ENCODE measurements at places on chromosomes 2 and 18. TPM values are rescaled to one million over a fixed set of nuclear protein-coding genes. Genes with fewer than 3 reads are reported as not detected.

THSD7B gene
- total RNA-seq = not detected

ABCG8 gene
- total RNA-seq = not detected

CYP27C1 gene
- not detected for total RNA-seq

DNA sequence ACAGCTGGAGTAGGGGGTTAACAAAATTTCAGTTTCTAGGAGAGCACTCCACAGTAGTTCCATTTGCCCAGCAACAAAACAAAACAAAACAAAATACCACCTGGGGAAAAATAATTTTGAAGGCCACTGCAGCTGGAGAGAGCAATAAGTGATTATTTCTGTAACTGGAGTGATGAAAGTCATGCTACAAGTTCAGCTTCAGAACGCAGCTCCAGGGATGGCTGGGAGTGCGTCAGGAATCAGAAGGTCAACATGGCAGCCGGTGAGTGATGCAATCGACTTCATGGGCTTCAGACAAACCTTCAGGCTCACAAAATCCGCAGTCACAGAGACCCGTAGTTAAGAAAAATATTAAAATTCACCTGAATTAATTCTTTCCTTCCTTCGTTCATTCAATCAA is 41.0 kb downstream of the ABHD3 start:
- no peak for DNase-seq
- H3K36me3 ChIP-seq = peaks cover 23% of the 10 kb centered on the region
- no peaks in the 10 kb centered on the region for H3K4me1 ChIP-seq
- no peak overlapping the region for H3K4me3 ChIP-seq

DNA sequence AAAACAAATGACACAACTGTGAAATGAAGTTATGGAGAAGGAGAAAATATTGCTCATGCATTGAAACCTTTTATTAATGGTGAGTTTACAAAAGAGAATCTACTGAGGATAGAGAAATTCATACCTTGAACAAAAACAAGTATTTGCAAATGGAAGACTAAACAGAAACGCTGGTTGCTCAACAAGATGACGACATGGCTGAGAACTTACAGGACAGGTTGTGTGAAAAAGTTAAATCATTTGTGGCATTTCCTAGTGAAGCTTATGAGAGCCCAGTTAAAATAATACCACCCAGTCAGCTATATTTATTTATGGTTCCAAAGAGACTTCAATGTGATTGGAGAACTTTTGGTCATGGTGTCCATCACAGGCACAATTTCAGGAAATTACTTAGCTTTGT is 148.6 kb upstream of the PKDCC start:
- no peak overlapping the region for H3K27ac ChIP-seq
- H3K4me3 ChIP-seq = no peak overlapping the region
- peaks cover 6% of the 10 kb centered on the region for H3K4me1 ChIP-seq
- H3K27me3 ChIP-seq = peaks cover 25% of the 10 kb centered on the region
- H3K36me3 ChIP-seq = no peaks in the 10 kb centered on the region

DNA sequence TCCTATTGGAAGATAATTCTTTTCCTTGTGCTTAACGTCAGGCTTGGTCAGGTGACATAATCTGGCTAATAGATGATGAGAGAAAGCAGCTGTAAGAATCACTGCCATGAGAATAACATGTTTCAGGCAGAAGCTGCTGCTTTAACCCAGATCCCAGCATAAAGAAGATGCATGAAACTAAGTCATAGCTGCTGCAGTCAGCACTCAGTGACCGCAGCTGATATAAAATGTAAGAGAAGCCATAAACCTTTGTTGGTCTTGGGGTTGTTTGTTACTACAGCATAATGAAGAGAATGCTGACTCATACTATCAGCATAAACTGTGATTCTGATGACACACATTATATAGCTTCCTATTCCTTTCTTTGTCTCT is 274.3 kb upstream of the TRIB2 start:
- H3K4me3 ChIP-seq = no peak overlapping the region
- H3K27ac ChIP-seq = no peak overlapping the region
- H3K36me3 ChIP-seq = peaks cover 2% of the 10 kb centered on the region
- DNase-seq = no peak
- peaks cover 11% of the 10 kb centered on the region for H3K4me1 ChIP-seq

DNA sequence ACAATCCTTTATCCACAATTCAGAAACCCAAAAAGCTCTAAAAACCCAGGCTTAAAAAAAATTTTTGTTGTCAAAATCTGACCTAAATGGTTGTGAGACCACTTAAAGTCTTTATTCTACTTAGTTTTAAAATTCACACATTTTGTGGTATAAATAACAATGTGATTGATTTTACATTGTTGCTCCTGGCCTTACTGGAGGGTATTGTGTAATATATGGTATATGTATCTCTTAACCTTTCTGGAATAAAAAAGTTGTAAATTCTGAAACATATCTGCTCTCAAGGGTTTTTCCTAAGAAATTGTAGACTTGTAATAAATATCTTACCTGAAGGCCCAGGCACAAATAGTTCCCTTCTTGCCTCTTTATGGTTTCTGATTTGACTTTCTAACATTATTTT is 73.3 kb upstream of the PNPT1 start:
- no peaks in the 10 kb centered on the region for H3K36me3 ChIP-seq
- no peaks in the 10 kb centered on the region for H3K4me1 ChIP-seq
- peaks cover 4% of the 10 kb centered on the region for H3K27me3 ChIP-seq

DNA sequence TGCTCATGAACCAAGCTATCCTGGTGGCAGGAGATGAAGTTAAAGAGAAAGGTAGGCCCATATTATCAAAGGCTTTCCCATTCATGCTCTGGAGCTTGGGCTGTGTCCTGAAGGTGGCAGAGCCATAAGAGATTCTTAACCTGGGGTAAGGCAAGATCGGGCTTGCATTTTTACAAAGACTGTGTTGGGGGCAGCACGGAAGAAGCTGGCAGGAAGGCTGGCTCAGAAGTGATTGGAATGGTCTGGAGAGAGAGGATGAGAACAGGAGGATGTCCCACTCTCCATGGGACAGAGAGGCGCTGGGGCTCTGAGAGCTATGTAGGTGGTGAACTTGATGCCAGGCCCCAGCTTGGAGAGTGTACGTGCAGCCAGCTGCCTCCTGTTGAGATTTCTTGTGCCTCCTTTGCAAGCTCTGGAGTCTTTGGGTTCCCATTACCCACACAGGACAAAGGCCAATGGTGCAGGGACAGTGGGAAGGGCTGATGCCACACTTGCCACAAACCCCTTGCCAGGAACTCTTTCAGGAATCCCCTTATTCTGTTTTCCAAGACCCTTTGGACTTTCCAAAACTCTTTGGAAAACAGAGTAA is 40.6 kb upstream of the FZD5 start:
- no peak overlapping the region for H3K27ac ChIP-seq
- peaks cover 7% of the 10 kb centered on the region for H3K27me3 ChIP-seq
- no peak overlapping the region for H3K4me3 ChIP-seq
- H3K4me1 ChIP-seq = peaks cover 3% of the 10 kb centered on the region
- no peak for DNase-seq

- peaks cover 20% of the 10 kb centered on the region for H3K4me1 ChIP-seq
- H3K27ac ChIP-seq = no peak overlapping the region
- H3K27me3 ChIP-seq = peaks cover 71% of the 10 kb centered on the region
- H3K36me3 ChIP-seq = peaks cover 5% of the 10 kb centered on the region
Measured at GRCh38 chr2:10087360-10087759, 7.1 kb upstream of the CYS1 start.

GRCh38 chr18:22734791-22735627 is 198.1 kb upstream of the RBBP8 start:
- H3K27me3 ChIP-seq = peaks cover 15% of the 10 kb centered on the region
- DNase-seq = no peak
- H3K27ac ChIP-seq = no peak overlapping the region
- H3K4me1 ChIP-seq = peaks cover 7% of the 10 kb centered on the region

DNA sequence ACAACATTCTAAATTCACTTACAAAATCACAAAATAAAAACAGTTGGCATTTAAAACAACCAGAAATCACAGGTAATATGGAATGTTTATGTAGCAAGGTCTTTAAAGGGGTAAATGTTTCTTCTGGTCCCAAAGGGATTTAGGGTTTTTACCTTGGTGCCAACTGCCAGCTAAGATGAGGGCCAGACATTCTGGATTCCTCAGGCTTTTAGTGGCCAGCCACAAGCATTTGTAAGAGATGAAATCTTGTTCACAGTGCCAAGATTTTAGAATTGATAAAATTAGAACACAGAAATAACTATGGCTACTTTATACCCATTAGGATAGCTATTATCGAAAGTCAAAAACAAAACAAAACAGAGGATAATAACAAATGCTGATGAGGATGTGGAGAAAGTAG is 60.4 kb upstream of the CDKL4 start:
- no peak overlapping the region for H3K27ac ChIP-seq
- no peak for DNase-seq
- no peaks in the 10 kb centered on the region for H3K27me3 ChIP-seq
- no peak overlapping the region for H3K4me3 ChIP-seq
